Stimulated activated CD8-positive, alpha-beta memory T cell treated with anti-CD3 and anti-CD28 coated beads, Interleukin-4, amount 100 ng/mL, for 1 hour (primary cell): ENCODE measurements at places on chromosomes 1 and 21.

DNA sequence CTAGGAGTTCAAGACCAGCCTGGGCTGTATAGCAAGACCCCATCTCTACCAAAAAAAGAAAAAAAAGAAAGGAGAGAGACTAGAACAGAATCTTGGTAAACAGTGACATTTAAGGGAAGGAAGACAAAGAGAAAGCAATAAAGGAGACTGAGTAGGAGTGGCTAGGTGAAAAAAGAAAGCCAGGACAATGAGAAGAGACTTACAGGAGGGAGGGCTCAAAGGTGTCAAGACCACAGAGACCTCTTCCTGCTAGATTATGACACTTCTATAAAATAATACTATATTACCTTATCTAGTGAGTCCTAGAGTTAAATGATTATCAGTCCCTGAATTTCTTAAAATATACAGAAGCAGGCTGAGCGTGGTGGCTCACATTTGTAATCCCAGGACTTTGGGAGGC lies 10.1 kb upstream of the EPRS1 start:
- DNase-seq, result no peak

DNA sequence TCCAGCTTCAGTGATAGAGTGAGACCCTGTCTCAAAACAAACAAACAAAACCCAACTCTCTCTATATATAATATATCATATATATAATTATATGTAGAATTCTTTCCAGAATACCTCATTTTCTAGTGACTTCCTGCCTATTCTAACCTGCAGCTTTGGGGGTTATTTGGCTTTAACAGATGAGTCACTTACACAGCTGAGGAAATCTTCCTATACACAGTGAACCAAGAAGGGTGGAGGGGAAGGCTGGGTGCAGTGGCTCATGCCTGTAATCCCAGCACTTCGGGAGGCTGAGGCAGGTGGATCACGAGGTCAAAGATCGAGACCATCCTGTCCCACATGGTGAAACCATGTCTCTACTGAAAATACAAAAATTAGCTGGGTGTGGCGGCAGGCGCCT lies 9.2 kb downstream of the RAB29 start:
- no peak for DNase-seq

DNA sequence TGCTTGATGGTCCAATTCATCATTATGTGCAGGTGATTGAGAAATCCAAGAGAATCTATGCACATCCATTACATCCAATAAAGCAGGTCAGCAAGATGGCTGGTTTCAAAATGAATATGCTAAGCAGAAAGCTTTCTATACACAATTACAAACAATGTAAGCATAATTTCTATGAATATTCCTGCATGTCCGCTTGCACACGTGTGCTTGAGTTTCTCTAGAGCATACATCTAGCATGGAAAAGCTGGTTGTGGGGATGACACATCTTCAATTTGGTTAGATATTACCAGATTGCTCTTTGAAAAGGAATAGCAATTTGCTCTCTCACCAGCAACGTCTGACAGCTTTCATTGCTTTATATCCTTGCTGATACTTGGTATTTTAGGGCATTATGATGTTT lies 160.4 kb upstream of the HMGB4 start:
- DNase-seq, result no peak

- peak; percentile 4 for DNase-seq
Observed at GRCh38 chr1:232923739-232924386, 26.5 kb upstream of the NTPCR start.

DNA sequence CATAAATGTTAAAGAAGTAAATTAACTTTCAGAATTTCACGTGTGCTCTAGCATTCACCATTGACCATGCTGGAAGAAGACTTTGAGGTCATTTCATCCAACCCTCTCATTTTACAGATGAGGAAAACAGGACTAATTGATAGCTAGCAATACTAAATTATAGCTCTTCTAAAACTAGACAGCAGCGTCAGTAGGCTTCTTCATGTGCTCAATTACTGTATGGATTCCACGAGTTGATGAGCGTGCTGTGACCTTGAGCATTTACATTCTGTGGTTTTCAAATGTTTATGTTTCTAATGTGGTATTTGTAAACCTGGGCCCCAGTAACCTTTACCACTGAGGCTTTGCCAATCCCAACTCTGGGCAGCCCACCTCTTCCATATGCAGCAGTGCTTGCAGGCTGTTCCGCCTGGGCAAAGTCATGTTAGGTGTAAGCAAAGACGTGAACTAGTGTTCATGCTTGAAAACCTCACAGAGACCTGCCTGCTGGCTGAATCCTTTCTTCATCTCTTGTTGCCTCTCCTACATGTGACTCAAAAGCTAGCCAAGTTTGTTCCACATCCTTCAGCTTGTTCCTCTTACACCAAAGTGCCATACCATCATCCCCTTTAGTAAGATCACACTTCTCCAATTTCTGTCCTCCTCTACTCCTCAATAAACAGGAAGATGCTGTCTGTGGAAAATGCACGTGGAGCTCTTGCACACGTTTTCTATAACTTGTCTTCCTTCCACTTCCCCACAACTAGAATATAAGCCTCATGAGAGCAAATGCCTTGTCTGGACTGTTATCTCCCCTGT lies 17.2 kb downstream of the KCNJ15 start:
- DNase-seq, result no peak

GRCh38 chr1:110434946-110435345 lies 16.0 kb upstream of the PROK1 start:
- DNase-seq, result no peak

GRCh38 chr1:230746617-230747016 lies 571 bp upstream of the CAPN9 start:
- no peak for DNase-seq

- DNase-seq, result no peak
Observed at GRCh38 chr1:68320349-68320748, 88.0 kb upstream of the WLS start.

GRCh38 chr1:204958317-204959307 lies 84.4 kb upstream of the CNTN2 start:
- DNase-seq, result no peak

DNA sequence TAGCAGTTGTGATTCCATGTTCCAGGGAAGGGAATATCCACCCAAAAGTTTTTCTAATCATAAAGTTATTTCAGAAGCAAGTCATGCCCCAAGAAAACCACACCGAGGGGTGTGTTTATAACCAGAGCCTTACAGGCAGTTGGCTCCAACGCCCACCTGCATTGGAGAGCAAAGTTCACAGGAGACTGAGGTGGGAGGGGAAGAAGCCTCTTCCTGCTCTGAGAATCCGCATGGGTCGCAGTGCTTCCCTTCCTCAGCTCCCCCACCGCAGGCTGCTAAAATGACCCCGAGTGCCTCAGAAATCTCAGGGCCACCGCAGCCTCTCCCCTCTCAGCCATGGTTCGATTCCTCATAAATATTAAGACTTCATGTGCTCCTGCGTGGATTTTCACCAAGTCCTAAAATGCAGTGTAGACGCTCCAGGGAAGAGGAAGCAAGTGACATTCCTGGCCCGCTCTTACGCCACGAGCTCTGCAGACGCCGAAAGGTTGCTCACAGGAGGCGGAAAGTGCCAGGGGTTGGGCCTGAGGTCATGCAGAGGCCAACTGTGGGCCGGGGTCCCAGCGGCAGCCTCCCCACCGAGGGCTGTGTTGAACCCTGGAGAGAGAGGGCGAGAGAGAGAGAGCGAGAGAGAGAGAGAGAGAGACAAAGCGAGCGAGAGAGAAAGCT lies 13.4 kb upstream of the SPSB1 start:
- DNase-seq, result no peak

DNA sequence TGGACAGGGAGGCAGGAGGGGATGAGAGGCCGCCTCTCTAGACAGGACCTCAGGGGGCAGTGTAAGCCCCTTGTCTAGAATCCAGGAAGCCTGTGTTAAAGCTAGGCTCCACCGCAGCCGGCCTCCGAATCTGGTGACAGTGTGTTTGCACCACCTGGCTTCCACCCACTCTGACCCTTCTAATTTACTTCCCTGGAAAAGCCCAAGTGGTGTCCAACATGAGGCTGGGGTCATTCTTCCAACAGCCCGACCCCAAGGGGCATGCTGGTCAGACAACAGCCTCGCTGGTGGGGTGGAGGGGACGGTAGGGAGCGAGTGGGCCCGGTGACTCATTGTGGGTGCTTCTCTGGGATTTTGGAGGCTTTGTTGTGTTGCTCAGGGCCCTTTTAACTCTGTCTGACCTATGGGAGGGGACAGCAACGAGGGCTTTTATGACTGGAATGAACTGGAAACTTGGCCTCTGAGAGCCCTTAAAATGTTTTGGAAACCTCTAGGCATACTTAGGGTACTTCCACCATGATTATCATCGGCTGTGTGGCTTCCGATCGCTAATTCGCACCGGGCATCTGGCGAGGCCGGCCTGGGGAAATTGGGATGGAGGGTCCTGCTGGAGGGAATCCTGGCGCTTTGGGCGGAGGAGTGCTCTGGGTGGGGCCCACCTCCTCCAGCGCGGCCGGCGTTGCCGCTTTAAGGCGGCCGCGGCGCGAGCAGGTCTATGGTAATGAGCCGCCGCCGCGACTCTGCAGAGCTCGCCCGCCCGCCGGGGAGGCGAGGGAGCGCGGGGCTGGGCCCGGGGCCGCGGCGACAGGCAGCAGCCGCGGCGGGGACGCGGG lies at the start of gene CELSR2:
Gene CELSR2 (plus strand): TSS at position 743 of the 833 bp plus-strand sequence. CDS start 541 bp downstream, outside the sequence.
- no peak for DNase-seq

- no peak for DNase-seq
Observed at GRCh38 chr1:31886866-31887265, 51.3 kb downstream of the PTP4A2 start.

DNA sequence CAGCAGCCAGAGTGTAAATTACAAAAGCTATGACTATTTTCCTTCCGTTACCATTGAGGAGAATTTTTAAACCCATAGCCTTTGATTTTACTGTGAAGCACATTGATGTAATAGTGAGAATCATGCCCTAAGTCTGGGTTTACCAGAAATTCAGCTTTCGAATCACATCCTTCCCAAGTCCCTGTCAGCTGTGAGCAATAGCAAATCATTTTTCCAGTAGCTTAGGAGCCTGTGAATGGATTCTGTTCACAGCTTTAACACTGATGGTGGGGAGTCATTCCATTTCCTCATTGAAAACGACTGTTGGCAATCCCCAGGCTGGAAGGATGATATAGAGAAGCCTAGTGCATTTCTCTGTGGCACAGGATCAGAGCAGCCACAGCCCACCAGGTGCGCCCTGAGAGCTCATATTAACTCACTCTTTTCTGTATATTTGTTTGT lies 82.2 kb upstream of the C1orf105 start:
- no peak for DNase-seq

DNA sequence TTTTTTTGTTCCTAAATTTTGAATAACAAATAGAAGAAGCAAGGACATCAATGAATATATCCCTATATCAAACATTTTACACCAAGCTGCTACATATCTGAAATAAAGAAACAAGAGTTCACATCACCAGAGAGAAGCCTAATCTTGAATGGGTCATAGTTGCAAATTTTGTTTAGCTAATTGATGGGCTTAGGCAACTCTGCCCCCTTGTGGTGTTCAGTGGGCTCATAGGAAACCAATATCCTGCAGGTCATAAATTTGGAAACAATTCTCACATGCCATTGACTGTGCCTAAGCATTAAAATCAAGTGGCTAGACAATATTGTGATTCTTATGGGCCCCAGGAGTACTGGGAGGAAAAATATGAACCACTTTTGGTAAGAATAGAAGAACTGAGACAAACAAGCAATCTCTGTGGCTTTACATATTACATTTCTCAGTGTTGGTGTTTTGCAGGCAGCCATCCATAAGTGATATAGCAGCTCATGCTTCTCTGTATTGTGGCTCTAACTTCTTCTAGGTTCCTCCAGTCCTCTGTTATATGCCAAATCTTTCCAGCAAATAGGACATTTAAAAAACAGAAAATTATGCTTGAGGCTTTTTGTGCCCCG lies 1262.8 kb upstream of the PRMT6 start:
- DNase-seq, result no peak

- no peak for DNase-seq
Observed at GRCh38 chr1:32713081-32713480, 10.5 kb upstream of the SYNC start.

DNA sequence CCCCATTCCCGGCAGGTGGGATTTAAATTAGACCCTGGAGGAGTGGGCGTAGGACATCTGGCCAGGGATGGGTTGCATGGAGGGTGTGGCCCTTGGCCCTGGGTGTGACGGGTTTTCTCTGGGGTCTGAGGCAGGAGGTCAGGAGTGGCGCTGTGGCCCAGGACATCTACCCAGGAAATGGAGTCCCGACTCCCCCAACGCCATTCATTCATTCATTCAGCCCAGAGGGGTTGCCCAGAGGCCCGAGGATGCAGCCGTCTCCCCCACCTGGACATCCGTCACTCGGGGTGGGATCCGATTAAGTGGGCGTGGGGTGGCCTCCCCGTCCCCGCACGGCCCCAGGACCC lies 663 bp downstream of the ATP13A2 start:
- DNase-seq, result no peak

DNA sequence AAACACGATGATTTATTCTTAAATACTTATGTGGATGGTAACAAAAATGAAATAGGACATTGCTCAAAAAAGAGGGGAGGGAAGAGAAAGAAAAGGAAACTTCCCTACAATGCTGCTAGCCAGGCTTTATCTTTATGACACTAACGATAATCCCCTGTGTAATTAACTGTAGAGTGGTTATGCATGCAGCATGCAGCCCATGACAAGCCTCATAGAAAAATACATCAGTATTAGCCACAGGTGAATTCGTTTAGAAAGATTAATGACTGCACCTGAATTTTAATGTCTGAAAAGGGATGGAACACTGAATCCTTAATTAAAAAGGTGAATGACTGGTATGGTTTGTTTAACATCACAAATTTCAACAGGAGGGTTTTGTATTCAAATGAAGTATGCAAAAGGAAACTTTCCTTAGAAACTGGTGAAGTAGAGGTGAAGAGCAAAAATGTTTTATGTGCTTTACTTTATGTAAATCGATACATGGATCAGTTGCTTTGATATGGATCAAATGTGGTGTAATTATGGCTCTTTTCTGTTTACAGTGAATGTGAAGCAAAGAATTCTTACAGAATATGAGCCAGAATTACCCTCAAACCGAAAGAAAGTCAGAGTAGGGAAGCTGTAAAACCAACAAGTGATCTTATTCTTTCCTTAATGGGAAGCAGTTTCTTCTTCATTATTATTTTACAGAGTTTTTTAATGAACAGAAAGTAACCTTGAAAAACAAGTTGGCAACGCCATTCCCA lies 569.6 kb upstream of the ADGRL2 start:
- no peak for DNase-seq

- DNase-seq, result no peak
Observed at GRCh38 chr1:19973616-19974015, 5.8 kb downstream of the PLA2G2A start.

DNA sequence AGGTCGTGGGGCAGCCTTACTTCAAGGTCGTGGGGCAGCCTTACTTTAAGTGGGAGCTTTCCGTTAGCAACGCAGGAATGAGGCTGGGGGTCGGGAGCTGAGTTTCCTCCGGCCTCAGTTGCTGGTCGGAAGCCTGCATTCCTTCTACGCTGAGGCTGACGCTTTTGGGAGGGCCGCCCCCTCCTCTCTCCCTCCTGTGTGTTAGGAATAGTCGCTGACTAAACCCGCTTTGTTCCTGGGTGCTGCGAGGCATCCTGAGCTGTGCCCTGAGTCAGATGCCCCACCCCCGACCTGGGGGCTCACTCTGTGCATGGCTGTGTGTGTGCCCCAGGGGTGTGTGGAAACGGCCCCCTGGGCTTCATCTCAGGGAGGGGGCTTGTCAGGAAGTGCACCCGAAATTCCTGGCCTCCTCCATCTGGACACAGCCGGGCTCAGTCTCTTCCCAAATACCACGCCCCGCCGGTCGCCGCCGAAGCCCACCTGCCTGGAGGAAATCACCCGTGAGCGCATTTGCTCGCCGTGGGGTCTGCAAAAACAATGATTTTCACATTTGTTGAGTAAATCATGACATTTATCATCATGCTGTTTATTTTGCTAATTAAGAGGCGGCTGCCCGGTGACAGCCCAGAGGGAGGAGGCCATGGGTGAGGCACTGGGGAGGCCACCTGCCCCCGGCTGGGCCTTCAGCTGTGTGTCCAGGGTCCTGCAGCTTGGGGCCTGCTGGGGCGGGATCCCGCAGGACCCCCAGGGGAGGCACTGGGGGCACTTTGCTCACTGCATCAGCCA lies 121.4 kb downstream of the PRDM16 start:
- no peak for DNase-seq
